ENCODE measurements at places on chromosomes 6 and 20. TPM values are rescaled to one million over a fixed set of nuclear protein-coding genes. Genes with fewer than 3 reads are reported as not detected.

Gene PLEKHG1
- total RNA-seq = 11.9 TPM

Gene ESR1
- 0.71 TPM for total RNA-seq

Gene CNR1
- total RNA-seq = 27.7 TPM

Gene COL21A1
- 35.2 TPM for total RNA-seq

Gene ID1
- 111 TPM for total RNA-seq

Gene HRH3
- not detected for total RNA-seq

Gene DNAAF9
- 38.5 TPM for total RNA-seq

Gene RRAGD
- total RNA-seq = 19.8 TPM

Measured in sigmoid colon (tissue), 7 donors.